ENCODE measurements at places on chromosomes 5 and 9. TPM values are rescaled to one million over a fixed set of nuclear protein-coding genes. Genes with fewer than 3 reads are reported as not detected.

DNA sequence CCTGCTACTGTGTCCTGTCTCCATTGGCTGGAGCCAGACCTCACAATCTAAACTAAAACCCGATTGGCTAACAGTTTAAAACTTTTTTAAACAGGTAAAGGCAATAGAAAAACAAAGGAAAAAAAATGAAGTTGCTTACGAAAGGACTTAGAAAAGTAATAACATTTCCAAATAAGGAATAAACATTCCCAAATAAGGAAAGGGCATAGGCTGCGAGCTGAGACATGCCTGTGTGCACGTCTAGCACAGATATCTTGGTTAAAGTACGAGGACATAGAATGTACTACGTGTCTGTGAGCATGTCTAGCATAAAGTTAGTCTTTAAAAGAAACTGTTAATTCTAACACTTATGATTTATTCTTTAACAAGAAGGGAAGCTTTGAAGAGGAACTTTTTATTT lies 15.3 kb upstream of the FAM120A start:
- ATAC-seq, result no peak

The LECT2 gene
- total RNA-seq, result not detected

- ATAC-seq, result no peak
Measured at GRCh38 chr5:128572051-128572929, 34.2 kb upstream of the FBN2 start.

DNA sequence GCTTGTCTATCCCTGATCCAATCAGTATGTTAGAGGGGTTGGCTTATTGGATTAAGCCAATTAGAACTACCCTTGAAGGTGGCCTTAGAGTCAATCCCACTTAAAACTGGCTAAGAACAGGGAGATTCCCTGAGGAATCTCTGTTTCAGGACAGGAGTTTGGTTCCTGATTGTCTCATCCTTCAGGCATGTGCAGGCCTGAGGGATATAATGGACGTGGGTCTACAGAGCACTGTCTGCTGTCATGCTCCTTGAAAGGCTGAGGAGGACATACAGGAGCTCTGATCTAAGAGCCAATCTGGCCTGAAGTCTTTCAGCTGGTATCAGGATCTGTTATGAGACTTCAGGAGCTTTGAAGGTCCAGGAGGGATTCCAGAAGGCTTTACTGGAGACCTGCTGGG lies 36.2 kb upstream of the PRXL2C start:
- no peak for ATAC-seq

The IL5 gene
- not detected for total RNA-seq

DNA sequence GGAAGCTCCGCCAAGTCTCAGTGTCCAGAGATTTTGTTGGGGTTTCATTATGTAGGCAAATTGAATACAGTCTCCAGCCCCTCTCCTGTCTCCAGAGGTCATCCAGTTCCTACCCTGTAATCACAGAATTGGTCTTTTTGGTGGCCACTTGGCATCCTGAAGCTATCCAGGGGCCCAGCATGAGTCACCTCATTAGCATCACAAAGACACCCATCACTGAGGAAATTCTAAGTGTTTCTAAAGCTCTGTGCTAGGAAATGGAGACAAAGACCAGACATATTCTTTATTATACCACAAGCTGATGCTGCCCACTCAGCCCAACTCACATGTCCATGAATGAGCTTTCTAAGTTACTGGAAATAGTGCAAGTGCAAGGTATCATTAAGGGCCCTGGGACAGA lies 229.9 kb downstream of the DOCK8 start:
- ATAC-seq, result no peak

The ZNF484 gene
- 13.1 TPM for total RNA-seq

The GLRA1 gene
- not detected for total RNA-seq

The MZB1 gene
- total RNA-seq, result not detected

DNA sequence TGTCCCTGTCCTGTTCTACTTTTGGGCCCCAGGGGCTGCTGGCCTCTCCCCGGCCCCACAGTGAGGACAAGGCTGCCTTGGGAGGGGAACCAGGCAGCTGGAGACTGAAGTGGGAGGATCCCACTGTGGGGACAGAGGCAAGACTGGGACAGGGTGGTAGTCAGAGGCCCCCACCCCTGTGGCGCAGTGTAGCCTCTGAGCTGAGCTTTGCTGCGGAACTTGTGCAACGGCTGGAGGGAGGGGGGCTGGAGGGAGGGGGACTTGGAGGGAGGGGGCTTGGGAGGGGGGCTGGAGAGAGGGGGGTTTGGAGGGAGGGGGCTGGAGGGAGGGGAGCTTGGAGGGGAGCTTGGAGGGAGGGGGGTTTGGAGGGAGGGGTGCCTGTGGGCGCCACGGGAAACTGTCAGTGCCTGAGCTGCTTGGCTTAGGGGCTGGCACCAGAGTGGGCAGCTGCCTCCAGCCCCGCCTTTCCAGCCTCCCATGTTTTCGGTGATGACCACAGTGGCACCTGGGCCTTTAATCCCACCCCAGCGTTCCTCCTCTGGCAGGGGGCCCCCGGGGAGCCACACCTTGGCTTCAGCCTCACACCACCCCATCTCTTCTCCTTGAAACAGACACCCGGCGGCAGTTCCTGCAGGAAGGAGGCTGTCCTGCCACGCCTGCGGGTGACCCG lies 2.3 kb upstream of the FUT7 start:
- no peak for ATAC-seq

DNA sequence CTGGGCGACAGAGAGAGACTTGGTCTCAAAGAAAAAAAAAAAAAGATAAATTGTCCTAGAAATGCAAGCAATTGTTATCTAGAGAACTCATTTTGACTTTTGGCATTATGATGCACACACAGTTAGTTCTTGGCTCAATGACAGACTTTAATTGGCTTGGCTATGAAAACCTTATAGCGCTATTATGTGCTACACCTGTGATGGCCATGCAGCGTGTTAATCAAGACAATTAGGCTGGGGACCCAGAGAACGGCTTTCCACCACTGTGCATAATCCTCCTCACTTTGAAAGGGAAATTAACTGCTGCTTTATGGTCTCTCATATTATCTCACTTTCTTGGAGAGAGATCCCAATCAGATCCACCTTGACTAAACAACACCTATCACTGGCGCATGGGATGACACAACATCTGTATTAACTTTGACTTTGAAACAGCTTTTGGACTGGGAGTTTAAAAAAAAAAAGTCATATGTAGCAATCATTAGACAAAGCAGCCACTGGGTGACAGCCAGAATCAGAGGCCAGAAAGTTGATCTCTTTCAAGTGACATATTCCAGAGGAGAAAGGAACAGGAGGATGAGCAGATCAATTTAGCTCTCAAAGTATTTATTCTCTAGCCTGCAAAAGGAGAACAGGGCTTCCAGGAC lies 132.5 kb downstream of the PPP2R2B start:
- no peak for ATAC-seq

The FBXW2 gene
- total RNA-seq, result 57.1 TPM

GRCh38 chr5:15718421-15719179 lies 218.6 kb downstream of the FBXL7 start:
- ATAC-seq, result no peak

GRCh38 chr5:177610131-177610769 lies 10.3 kb downstream of the B4GALT7 start:
- no peak for ATAC-seq

DNA sequence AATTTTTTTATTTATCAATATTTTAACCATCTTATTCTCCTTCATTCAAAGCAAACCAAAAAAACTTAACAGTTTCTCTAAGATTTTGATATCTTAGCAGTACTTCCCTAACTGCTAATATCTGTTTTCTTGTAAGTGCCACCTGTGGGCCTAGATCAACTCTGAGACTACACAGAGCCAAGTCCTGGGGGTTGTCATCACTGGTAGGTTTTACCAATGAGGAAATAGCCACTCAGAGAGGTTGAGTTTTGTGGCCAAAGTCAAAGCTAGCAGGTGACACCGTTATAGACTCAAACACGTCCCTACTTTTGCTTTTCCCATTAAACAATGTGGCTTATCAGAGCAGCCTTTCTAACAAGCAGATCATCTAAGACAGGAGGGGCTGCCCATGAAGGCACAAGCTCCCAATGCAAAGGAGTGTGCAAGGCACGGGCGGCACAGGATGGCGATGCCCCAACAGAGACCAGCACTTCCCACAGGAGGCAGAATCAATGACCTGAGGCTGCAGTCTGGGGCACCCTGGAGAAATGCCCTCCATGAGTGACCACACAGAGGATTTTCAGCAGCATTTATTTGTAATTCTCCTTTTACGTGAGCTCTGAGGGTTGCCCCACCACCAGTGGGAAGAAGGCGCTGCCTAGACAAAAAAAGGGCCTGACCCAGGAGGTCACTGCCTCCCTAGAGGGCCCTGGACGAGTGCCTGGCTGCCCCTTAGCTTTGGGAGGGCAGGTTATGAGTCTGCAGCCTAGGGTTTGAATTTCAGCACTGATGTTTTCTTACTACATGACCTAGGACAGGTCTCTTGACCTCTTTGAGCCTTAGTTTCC lies 7.4 kb downstream of the TBC1D2 start:
- ATAC-seq, result no peak

DNA sequence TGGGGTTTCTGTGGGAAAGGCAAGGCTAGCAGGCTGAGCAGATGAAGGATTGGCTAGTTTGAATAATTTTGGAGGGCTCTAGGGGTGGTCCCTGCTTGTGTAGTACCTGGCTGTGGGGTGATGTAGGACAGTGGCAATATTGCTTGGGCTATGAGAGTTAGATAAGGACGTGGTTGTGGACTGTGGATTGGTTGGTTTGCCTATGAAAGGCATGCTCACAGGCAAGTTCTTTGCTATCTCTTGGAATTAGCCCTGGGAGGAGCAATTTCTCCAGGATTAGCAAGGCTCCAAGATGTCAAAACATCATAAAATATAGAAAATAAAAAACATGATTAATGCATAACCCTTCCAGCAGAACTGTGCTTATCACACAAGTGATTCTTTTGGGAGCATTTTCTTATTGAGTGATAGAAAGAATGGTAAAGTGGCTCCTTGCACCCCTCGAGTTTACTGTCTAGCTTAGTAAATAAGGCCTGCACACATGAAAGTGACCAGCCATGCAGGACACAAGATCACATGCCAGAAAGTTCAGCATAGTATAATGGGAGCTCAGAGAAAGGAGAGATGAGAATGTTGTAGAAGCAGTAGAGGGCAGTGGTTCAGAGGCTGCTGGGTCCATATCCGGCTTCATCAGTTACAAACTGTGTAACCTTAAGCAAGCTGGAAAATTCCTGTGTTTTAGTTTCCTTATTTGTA lies 13.8 kb downstream of the AOPEP start:
- no peak for ATAC-seq

GRCh38 chr9:106861640-106862109 lies 1.3 kb upstream of the ZNF462 start:
- ATAC-seq, result no peak

- no peak for ATAC-seq
Measured at GRCh38 chr5:146055432-146055831, 49.9 kb downstream of the PLAC8L1 start.

The PLAC8L1 gene
- total RNA-seq, result 1.2 TPM

GRCh38 chr9:100120286-100120685 lies 21.2 kb downstream of the INVS start:
- no peak for ATAC-seq

The ARHGEF37 gene
- 30.6 TPM for total RNA-seq

GRCh38 chr5:147573211-147573610 lies 63.3 kb upstream of the DPYSL3 start:
- ATAC-seq, result no peak

- no peak for ATAC-seq
Measured at GRCh38 chr9:71752352-71752751, 16.0 kb downstream of the CEMIP2 start.

DNA sequence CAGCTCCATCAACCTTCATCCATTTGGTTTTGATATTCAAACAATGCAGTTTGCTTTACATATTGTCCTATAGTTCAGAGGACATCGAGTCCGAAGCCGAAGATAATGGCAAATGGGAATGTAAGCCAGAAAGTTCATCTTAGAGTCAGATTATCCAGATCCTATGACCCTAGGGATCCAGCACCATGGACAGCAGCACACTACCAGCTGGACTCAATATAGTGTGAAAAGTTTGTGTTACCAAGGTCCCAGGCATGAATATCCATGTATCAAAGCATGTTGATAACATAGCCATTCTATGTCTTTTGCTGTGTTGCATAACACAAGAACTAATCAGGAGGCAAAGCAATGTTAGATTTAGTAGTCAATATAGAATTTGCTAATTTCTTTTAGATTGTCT lies 46.3 kb downstream of the FSTL4 start:
- ATAC-seq, result no peak

DNA sequence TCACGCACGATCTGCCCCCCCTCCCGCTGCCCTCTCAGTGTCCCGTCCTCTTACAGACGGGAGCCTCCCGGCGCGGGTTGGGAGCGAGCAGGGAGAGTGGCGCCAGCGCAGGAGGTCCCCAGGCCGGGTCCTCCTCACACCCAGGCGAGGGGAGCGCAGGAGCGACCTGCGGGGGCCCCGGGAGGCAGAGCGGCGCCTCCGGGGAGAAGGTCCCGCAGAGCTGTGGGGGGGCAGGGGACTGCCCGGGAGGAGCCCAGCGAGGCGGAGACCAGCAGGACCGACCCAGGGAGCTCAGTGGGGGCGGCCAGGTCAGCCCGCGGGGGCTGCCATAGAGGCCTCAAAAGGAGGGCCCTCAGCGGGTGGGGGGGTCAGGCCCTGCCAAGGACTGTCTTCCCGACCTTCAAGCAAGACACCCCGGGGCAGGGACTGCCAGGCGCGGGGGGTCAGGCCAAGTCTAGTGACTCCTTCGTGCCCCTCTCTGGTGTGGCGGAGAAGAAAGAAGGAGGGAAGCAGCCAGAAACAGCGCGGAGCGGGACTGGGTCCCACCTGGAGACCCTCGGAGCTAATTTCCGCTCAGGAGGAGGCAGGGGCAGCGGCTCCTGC lies 123.3 kb upstream of the ERCC6L2 start:
- peak; percentile 24 for ATAC-seq

GRCh38 chr9:133576031-133576874 lies 32.9 kb downstream of the FAM163B start:
- no peak for ATAC-seq

DNA sequence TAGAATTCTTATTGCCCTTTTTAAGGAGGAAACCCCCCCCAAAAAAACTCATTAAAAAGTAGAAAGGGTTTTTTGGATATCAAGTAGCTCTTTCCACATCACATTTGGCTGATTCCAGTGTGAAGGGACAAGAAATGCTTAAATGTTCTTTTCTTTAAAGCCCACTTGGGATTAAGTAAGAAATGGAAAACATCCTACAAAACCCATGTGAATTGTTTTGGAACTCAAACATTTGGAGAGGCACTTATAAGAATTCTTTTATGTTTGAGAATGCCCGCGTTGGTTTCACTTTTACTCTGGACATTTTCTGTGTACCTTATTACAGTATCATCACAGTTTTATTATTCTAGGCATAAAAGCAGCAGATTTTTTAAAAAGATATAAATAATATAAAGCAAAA lies 301.1 kb upstream of the ACTBL2 start:
- ATAC-seq, result no peak

GRCh38 chr9:75111019-75111622 lies 22.8 kb downstream of the OSTF1 start:
- ATAC-seq, result no peak

The RAD1 gene
- total RNA-seq, result 31.6 TPM

- no peak for ATAC-seq
Measured at GRCh38 chr5:135150767-135151166, 116.7 kb upstream of the PITX1 start.

GRCh38 chr5:171663311-171664085 lies 122.1 kb upstream of the SMIM23 start:
- ATAC-seq, result no peak
